ENCODE measurements at places on chromosomes 5 and 9. TPM values are rescaled to one million over a fixed set of nuclear protein-coding genes. Genes with fewer than 3 reads are reported as not detected.

GRCh38 chr5:32604800-32605765 is 19.7 kb downstream of the SUB1 start:
- no peak for DNase-seq

DNA sequence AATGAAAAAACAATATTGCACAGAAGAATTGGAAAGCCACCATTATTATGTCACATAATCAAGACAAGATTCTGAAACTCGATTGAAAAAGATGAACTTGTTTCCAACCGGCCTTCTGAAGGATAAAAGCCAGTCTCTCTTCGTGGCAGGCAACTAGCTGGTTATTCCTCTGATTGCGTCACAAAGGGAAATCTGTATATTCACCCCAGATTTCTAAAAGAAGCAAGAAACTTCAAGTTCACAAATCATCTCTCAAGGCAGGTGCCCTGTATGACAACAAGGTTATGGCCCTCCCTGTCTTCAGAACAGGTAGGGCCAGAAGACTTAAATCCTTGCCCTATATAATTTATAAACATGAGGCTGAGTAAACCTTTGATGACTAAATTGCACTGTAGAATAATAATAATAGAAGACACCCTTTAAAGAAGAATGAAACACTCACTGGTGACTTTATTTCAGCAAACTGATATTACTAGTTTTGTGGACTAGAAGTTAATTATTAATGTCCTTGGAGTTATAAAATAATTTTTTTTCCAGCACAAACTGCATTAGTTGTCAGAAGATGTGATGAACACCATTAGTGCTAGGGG is 2.9 kb upstream of the KLF4 start:
- no peak for DNase-seq

- no peak for DNase-seq
Measured at GRCh38 chr9:114030364-114030763, 47.7 kb downstream of the AMBP start.

GRCh38 chr5:149379177-149379761 is at the start of gene IL17B:
Gene IL17B (minus strand): TSS chr5:149379292. CDS start chr5:149379225, 67 bp downstream.
- no peak for DNase-seq

DNA sequence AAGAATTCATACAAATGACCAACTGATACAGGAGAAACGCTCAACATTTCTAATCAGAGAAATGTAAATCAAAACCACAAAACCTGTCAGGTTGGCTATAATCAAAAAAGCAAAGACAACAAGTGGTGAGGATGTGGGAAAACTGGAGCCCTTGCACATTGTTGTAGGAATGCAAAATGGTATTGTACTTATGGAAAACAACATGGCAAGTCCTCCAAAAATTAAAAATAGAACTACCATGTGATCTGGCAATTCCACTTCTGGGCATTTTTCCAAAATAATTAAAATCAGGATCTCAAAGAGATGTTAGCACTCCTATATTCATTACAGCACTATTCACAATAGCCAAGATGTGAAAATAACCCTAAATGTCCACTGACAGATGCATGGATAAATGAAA is 76.1 kb downstream of the FNIP1 start:
- DNase-seq: no peak

DNA sequence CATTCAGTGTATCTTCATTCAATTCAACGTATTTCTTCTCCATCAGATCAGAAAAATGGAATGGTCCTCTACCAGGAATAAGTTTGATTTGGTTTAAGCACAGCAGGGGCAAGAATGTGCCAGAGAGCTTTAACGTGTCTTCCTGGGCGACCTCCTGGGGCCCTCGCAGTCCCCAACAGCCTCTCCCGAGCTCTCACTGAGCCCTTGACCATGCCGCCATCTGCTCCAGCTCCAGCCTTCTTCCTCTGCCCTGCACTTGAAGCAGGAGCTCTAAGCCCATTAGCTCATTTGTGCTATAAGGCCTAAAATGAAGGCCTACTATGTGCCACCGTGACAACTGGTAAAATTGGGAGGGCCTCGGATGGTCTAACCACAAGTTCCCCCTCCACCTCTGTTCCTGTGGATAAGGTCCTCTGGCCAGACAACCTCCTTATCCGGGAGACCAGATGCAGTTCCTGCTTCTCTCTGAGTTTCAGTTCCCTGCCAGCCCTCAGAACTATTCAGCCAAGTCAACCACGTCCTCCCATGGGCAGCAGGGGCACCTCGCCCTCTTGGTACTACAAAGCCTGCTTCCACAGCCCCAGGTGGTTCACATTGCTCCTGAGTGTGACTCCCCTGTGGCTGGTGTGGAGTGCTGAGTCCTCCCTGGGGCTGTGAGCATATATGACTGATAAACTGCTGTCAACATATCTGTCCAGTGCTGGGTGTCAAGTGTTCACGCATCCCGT is 35.8 kb downstream of the C5orf15 start:
- DNase-seq: no peak

- no peak for DNase-seq
Measured at GRCh38 chr9:13770956-13771355, 491.5 kb upstream of the MPDZ start.

GRCh38 chr5:7822449-7822848 is 28.5 kb downstream of the CFAP90 start:
- no peak for DNase-seq

DNA sequence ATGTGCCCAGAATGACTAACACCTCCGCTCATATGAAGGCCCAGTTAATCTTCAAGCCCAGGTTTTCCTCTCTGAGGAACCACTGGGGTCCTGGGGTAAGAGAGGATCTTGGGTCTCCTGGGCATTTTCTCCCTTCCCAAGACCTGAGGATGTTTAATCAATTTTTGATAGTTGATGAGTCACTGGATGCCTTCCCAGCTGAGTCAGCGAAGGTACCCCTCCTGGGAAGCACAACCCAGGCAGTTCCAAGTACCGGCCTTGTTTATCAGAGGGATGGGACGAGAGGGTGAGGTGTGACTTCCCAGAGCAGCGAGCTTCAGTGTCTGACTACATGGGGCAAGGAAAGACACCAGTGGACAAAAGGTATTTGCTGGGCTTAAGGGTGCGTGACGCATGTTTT is 119.6 kb upstream of the IL12B start:
- DNase-seq: no peak

DNA sequence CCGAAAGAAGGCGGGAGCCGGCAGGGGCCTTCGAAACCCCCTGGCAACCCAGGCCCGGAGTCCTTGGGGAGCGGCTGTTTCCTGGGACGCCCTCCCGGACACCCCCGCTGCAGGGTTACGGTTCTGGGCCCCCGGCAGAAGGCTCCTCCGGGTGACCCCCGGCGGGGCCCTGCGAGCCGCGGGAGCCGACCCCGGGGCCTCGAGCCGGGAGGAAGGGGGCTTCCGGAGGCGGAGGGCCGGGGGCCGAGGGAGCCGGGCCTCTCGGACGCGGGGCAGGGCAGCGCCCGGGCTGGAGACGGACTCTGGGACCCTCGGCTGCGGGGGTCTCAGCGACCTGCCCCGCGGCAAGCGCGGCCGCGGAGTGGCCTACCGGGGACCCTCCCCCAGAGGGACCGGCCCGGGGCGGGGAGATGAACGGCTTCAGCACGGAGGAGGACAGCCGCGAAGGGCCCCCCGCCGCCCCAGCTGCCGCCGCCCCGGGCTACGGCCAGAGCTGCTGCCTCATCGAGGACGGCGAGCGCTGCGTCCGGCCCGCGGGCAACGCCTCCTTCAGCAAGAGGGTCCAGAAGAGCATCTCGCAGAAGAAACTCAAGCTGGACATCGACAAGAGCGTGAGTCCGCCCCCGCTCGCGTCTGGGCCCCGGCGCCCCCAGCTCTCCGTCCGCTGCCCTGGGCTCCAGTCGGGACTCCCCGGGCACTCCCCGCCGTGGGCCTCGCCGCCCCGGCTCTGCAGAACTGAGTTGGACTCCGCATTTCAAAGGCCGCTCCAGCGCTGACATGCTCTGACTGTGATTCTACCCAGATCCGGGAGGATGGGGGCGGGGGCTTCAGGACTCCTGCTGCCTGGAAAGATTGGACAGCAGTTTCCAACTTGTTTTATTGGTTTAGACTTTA is 645 bp downstream of the SAP30L start:
- DNase-seq: no peak

The MIGA2 gene
- total RNA-seq: 18.0 TPM

The IL5 gene
- total RNA-seq: not detected

The BRD3OS gene
- 22.7 TPM for total RNA-seq

The HRH2 gene
- total RNA-seq: 0.29 TPM

The FRRS1L gene
- 0.69 TPM for total RNA-seq

The HSPB3 gene
- total RNA-seq: not detected

Measured in epithelial cell of proximal tubule (primary cell).